ENCODE measurements at places on chromosomes 6 and 20. TPM values are rescaled to one million over a fixed set of nuclear protein-coding genes. Genes with fewer than 3 reads are reported as not detected.

SLC35B3 gene
- total RNA-seq = 8.2 TPM

PACRG gene
- total RNA-seq = 8.2 TPM

GRCh38 chr20:6857927-6858326 lies 90.4 kb downstream of the BMP2 start:
- DNase-seq = no peak

GRCh38 chr20:62132421-62132820 lies 10.1 kb downstream of the LSM14B start:
- DNase-seq = no peak

- peak; percentile 54 for DNase-seq
Observed at GRCh38 chr20:5797843-5798462, 47.8 kb downstream of the SHLD1 start.

GRCh38 chr20:1934721-1935573 lies 39.7 kb downstream of the SIRPA start:
- DNase-seq = peak; percentile 82

ADGRF4 gene
- not detected for total RNA-seq

SNAP25 gene
- total RNA-seq = 0.67 TPM

ACTR5 gene
- 3.2 TPM for total RNA-seq

DNA sequence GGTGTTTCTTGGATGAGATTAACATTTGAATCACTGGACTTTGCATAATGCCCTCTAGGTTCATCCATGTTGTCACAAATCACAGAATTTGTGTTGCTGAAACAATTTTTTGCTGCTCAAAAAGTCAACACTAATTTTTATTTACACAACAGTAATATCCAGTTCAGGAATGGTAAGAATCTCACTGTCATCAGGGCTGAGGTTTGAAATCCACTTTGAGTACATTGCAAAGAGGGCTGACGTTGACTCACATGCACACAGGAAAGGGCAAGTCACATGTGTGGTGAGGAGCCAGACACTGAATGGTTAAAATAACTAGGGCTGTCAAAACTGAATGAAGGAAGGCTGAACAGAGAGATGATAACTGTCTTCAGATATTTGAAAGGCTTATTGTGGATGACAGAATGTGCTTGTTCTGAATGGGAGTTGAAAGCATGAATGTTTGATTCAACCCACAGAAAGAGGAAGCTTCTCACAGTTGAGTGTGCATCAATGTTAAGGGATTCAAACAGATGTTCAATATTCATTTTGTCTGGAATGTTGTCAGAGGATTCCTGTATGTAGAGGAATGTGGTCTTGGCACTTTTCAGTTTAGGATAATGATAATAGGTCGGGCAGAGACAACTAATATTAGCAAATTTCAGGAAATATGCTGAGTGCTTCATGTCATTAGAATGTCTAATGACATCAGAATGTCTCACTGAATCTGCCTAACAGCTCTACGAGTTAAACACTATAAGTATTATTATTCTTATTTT lies 3.6 kb upstream of the ADGRG6 start:
- DNase-seq = no peak

GRCh38 chr6:133641104-133641503 lies 247.8 kb upstream of the TCF21 start:
- no peak for DNase-seq

GRCh38 chr20:46012921-46013320 lies 4.2 kb downstream of the MMP9 start:
- no peak for DNase-seq

DNA sequence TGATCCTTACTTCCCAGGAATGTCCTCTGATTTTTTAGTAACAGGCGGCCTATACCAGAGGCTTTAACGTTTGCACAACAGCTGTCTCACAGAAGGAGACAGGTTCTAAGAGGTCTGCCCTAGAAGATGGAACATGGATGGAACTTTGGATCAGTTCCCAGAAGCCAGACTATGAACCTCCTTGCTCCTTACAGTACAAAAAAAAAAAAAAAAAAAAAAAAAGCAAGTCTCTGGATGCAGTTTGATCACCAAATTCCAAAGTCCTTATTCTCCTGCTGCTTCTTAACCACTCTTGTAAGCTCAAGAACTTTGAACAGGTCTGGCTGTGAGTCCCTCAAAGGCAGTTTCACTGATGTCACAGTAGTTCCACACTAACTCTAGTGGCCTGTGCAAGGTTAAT lies 2.0 kb upstream of the TRMT11 start:
- DNase-seq = no peak

- DNase-seq = peak; percentile 63
Observed at GRCh38 chr20:49344975-49345374, 67.1 kb upstream of the ZNFX1 start.

GRCh38 chr6:35487658-35488516 lies 9.0 kb downstream of the TEAD3 start:
- no peak for DNase-seq

DNA sequence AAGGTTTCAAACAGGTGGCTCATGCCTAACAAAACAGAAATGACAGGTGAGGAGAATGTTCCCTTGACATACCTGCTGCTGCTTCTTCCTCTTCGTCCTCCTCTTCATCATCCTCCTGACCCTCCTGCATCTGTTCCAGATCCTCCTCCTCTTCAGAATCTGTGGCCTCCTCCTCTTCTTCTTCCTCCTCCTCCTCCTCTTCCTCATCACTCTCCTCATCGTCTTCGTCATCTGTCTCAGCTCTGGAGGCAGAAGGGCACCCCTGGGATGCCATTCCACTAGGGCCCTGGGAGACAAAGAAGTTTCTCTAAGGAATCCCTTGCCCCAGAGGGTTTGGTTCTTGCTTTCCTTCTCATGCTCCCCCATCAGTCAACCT lies 2.4 kb upstream of the ZBTB22 start:
- no peak for DNase-seq

SIRPB1 gene
- 0.82 TPM for total RNA-seq

DNA sequence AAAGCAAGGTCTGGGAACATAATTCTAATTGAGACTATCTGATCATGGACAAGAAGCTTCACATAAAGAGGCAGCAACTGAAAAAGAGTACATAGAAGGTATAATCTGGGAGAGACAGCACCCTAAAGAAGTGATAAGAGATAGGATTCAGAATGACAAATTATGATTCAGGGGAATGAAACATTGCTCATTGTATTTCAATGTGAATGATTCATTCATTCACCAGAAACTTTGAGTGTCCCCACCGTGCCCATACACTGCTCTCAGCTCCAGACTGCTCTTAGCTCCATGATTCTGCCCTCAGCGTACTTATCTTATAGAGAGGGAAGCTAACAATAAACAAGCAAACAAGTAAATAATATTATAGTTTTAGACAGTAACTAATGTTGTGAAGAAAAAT lies 329.3 kb upstream of the IRAK1BP1 start:
- DNase-seq = no peak

DNA sequence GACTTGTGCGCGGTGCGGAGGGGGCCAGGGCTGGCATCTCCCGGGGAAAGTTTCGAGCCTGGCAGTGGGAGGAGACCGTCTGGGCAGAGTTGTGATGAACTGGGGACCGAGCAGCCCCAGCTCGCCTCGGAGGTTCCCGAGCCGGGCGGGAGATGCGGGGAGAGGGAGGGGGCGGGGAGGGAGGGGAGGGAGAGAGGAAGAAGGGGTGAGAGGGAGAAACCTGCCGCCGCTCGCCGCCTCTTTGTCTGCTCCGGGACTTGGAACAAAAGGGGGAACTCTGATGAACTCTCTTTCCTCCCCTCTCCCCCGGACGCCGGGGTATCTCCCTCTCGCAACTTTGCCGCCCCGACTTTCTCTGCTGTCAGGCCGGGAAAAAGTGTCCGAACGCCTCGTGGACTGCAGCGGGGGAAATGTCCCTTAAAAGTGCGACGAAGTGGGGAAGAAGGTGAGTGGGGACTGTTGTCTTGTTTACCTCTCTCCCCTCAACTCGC lies 72.7 kb downstream of the SOX4 start:
- DNase-seq = peak; percentile 33

- DNase-seq = no peak
Observed at GRCh38 chr20:37781626-37782025, 87.8 kb downstream of the CTNNBL1 start.

GPR6 gene
- total RNA-seq = not detected

DNA sequence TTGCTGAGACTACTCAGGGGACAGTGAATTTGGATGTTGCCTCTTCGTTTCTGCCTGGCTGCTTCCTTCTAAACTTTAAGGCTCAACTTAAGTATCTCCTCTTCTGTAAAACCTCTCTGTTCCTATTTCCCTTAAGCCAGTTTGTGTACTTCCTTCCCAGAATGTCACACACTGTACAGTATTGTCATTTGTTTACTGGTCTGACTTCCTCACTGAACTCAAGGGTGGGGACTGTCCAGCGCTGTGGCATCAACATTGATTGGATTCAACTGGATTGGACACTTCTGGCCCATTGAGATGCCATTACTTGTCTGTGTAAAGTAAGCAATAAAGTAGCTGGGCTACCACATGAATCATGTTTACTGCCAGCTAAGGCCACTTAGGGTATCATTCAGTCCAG lies 69.7 kb downstream of the ANKS1A start:
- DNase-seq = no peak

RAMACL gene
- 0.67 TPM for total RNA-seq

PNLDC1 gene
- 0.17 TPM for total RNA-seq

DNA sequence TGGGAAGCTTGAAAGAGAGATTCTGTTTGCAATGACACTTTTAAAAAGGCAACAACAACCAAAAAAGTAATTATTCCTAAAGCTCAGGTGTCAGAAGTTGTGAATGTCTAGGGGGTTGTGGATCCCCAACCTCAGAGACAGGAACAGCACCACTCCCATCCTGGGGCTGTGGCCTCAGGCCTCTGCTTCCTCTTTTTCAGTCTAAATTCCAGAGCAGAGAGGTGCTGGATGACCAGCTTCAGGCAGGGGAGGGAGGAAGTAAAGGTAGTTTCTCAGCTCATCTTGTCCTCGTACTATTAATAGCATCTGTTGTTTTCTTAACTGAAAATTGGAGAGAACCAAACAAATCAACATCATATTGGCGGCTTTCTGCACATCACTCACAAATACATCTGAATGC lies 8.3 kb downstream of the NT5E start:
- no peak for DNase-seq

GRCh38 chr6:1080453-1081337 lies 231.2 kb upstream of the FOXQ1 start:
- no peak for DNase-seq

MYO6 gene
- 5.5 TPM for total RNA-seq

DNA sequence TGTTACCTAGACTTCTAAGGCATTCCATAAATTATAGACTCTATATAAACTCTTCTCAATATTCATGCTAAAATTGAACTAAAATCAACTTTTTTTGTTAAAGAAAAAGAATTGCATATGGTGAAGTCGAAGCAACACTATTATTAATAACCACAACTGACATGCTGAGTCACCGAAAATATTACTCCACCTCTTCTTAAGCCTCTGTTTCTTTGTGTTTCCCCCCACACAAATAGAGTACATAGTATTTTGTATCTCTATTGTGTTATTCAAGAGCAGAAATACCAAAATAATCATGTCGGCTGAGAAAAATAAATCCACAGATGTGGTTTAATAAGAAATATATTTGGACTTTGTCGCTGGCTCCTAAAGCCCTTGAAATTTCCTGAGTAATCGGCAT lies 23.8 kb downstream of the TFB1M start:
- DNase-seq = no peak

DNA sequence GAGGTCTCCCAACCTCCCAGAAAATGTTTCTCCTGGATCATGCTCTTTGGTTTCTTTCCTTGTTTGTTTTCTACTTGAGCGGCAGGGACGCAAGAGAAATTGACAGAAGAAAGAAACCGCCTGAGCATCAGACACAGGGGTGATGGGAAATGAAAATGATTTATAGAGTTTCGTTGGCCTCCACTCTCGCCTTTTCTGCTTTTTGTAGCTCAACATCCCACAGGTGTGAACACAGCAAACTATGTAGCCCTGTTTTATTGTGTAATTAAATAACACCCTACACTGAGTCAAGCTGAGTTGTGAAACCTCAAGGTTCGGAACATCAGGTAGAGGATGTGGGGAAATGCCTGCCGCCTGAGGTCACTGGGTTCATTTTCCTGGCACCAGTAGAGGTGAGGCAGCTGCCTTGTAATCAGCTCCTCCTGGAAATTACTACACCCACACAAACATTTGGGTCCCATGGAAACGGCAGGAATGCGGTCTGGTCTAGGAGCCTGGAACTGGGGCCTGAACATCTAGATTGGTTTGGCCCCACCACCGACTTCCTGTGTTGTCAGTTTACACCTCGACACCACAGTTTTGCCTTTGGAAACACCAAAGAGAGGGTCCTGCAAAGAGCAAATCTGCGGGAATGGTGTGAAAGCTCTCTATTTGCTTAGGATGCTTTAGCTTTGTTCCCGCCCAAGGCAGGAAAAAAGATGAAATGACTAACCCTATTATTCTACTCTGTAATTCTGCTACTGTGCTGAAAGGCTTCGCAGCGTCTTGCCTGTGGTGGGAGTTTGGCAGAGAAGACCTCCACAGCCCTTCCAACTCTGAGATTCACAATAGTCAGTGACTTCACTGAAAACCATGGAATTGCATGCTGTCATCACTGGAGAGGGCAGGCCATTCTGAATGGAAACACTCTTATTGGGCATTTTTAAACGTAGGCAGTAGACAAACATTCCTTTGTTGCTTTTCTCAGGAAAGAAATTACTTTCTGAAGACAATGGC lies 53.0 kb downstream of the ADAT2 start:
- no peak for DNase-seq

PROKR2 gene
- total RNA-seq = not detected

MOG gene
- 5.4 TPM for total RNA-seq

NMBR gene
- total RNA-seq = not detected

GRCh38 chr6:27865850-27866356 lies 46.3 kb downstream of the OR2B2 start:
- DNase-seq = peak; percentile 36

TUBB1 gene
- total RNA-seq = 0.30 TPM

PGC gene
- total RNA-seq = not detected

PTK7 gene
- 2.1 TPM for total RNA-seq

DNA sequence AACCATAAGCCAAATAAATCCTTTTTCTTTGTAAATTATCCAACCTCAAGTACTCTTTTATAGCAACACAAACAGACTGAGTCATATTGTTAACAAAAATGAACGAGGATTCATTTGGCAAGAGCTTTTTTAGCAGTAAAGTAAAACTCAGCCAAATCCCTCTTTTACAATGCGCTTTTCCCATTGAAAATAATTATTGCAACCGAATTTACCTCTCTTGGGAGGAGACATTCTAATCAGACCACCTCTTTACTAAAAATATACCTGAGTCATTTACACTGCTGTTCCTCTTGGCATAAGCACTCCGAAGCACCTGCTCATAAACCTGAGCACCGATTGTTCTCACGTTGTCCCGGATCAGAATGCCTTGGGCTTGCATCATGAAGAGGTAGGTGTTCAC lies 57.4 kb downstream of the B4GALT5 start:
- DNase-seq = no peak

GRCh38 chr20:21437816-21438215 lies 40.5 kb upstream of the NKX2-4 start:
- no peak for DNase-seq

EDN1 gene
- 2.7 TPM for total RNA-seq

PRRT1 gene
- total RNA-seq = 0.27 TPM

- no peak for DNase-seq
Observed at GRCh38 chr6:22807818-22808217, 238.5 kb downstream of the HDGFL1 start.

GRCh38 chr20:60372822-60373221 lies 414.6 kb downstream of the CDH26 start:
- no peak for DNase-seq
